ENCODE measurements at places on chromosomes 2 and 18.

GRCh38 chr18:9488538-9488937, 13.2 kb downstream of the RALBP1 start:
- no peak for DNase-seq

- DNase-seq, result no peak
Observed at GRCh38 chr2:217108086-217108485, 248.2 kb upstream of the TNP1 start.

DNA sequence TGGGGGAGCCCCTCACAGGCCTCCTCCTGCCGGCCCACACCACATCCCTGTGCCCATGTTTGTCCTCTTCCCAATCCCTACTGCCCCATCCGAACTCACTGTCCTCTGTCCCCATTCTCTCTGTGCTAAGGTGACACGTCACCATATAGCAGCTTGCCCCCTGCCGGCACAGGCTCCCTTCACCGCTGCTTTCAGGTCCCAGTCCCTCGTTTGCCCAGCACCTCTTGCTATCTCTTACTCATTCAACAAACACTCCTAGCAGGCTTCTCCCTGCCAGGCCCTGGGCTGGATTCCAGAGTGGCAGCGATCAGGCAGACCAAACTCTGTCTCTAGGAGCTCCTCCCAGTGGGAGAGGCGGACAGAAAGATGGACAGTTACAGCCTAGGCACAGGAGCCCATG, 74.3 kb downstream of the TFCP2L1 start:
- no peak for DNase-seq

- no peak for DNase-seq
Observed at GRCh38 chr2:28313220-28313784, 79.4 kb upstream of the FOSL2 start.

GRCh38 chr2:54360055-54360792, 95.9 kb upstream of the SPTBN1 start:
- no peak for DNase-seq

DNA sequence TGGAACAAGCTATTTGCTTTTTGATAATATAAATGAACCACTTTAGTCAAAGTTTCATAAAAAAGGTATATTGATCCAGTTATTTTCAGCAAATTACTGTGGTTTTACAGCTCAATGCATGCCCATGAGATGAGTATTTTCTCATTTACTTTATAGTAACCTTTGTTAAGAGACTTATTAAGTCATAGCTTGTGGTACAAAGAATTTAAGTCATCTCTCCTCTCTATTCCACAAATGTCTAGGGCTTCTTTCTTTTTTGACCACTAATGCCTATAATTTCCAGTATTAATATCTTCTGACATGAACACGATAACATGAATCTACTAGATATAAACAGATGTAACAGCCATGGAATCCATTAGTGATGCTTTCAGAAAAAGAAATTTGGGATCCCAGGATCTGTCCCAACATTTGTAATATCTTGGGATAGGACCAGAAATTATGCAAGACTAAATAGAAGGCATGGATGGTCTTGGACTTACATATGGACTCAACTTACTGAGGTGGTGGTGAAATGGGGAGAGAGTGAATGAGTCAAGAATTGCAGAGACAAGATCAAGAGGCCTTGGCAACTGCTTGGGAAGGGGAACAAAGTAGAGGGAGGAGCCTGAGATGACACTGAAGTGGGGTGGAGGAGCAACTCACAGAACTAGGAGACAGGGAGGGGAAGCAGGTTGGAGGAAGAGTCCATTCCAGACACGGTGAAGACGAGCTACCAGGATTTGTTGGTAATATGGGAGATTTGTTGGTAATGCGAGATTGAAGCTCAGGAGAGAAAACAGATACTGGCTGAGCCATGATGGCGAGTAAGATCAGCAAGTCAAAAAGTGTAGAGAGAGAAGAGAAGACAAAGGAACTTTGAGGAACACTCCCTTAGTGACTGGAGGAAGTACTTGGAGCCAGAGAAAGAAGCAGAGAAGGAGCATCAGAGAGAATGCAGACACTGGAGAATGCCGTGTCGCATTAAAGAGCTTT, 42.4 kb upstream of the KDM3A start:
- DNase-seq, result no peak

- no peak for DNase-seq
Observed at GRCh38 chr2:49901202-49902065, 747.1 kb upstream of the FSHR start.

GRCh38 chr2:40284797-40285196, 167.1 kb downstream of the SLC8A1 start:
- DNase-seq, result no peak

- DNase-seq, result no peak
Observed at GRCh38 chr18:50424877-50425690, 50.2 kb downstream of the SKA1 start.

DNA sequence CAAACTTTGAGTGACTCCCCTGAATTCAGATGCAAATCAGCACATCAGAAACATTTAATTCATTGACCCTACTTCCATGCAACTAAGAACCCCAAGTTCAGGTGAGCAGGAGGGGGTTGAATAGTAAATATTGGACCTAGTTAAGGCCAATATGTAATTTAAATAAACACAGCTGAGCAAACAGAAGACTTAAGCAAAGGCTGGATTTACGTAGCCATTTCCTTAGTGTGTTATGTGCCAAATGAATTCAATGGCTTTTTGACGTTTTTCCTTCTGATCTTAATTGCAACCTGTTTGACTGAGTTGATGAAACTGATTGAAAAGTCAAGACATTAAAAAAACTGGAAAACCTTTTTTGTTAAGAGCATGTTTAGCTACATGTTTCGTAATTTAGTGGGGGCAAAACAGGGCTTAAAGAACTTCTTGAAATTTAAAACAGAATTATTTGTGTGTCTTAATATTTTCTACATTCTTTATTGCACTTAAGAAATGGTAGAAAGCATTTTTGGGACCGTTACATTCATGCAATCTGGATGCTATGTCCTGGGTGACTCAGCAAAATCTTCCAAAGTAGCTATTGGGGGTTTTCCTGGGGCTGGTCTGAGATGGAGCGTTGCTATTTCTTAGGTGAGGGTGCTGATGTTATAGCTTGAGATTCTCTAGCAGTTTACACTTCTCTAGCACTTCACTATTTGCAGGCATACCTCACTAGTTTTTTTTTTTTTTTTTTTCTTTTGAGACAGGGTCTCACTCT, 25.5 kb upstream of the KCNE4 start:
- DNase-seq, result no peak

DNA sequence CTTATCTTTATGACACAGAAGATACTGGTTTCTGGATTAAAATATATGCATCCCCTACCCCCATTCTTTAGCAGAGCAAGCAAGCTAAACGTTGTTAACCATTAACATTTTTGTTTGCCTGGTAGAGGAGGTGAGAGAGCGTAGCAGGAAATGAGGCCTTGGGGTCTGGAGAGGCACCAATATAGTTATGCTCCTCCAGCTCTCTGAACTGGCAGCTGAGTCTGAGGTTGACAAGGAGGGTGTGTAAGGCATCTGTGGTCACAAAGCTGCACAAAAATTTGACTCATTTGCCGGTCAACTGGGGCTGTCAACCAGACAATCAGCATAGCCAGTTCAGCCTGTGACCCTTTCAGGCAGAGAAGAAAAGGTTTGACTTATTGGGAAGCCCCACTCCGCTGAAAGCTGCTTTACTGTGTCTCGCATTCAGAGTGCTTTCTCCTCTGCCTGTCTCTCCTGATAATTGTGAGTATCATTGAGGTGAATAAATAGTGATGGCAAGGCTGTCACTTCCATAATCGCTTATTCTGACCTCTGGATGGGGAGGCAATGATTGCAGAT, 647.5 kb upstream of the SETBP1 start:
- no peak for DNase-seq
